ENCODE measurements at places on chromosomes 12 and 14.
A peak's percentile ranks its signal among the peaks of the same experiment; 100 is the strongest.

GRCh38 chr12:116490471-116490870, 68.7 kb upstream of the MAP1LC3B2 start:
- no peak for DNase-seq

- no peak for DNase-seq
Measured at GRCh38 chr12:102010265-102010994, 51.4 kb downstream of the WASHC3 start.

DNA sequence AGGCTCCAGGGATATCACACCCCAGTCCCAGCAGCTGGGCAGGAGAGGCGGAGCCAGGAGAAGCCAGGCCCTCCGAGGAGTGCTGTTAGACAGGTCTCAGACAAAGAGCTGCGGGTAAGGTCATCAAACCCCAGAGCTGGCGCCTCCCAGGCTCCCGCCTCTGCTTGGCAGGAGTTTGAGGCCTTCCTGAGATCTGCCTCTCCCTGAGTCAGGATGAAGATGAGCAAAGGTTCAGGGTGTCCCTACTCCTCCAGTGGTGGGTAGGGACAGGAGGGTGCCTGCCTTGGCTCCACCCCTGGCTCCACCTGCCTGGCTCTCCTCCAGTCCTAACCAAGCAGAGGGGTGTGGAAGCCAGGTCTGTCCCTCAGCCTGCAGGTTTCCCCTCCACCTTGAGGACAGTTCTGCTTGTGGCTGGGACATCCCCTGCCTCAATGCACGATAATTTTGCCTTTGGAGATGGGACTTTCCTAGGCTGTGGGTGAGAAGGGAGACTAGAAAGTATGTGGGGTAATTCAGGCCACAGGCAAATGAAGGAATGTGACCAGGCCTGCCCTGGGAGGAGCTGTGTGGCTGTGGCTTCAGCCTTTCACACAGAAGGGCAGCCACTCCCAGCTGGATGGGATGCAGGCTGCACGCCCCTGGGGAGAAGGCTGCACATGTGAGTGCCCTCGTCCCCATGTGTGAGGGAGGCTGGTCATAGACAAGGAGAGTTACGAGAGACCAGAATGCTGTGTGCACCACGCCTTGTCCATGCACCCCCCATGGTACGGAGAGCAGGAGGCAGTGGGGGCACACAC, 2.2 kb downstream of the PLEKHG6 start:
- DNase-seq, result no peak

DNA sequence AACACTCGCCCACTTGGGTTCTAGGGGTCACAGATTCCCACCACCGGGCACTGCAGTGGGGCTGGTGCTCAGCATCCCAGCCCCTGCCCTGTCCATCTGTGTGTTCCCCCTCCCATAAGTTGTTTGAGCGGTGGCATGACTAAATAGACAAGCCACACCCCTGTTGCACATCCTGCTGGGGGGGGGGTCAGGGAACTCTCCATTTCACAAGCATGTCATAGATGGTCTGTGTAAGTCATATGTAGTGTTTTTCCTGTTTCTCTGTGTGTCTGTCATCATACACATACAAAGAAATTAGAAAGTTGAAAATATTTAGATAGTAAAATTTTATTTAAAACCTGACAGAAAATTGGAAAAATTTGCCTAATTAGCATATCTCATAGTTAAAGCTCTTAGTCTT, 270.2 kb downstream of the IPO8 start:
- DNase-seq, result no peak

DNA sequence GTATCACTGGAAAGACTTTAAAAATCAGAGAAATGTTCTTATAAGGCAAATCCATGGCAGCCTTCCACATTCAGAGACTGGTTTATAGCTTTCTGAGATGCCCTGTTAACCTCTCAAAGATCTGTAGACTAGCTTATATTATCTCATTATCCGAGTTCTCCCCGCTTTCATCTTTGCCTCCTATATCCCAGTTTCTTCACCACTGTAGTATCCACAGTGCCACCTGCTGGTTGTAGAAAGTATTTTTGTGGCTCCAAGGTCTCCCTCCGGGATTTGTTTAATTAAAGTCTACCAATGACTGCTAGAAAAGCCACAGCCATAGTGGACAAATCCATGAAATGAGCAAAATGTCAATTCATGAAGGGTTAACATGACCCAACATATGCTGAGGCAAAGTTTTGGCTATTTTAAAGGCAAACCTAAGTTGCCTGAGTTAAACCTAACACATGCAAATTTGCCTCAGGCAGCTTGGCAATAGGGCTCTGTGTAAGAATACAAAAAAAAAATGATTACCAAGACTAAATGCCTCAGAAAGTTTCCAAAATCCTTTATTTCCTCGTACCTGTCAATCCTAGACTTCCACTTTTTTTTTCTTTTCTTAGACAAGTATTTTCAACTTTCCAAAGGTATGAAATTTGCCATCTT, 218.8 kb upstream of the BMP4 start:
- DNase-seq, result no peak

DNA sequence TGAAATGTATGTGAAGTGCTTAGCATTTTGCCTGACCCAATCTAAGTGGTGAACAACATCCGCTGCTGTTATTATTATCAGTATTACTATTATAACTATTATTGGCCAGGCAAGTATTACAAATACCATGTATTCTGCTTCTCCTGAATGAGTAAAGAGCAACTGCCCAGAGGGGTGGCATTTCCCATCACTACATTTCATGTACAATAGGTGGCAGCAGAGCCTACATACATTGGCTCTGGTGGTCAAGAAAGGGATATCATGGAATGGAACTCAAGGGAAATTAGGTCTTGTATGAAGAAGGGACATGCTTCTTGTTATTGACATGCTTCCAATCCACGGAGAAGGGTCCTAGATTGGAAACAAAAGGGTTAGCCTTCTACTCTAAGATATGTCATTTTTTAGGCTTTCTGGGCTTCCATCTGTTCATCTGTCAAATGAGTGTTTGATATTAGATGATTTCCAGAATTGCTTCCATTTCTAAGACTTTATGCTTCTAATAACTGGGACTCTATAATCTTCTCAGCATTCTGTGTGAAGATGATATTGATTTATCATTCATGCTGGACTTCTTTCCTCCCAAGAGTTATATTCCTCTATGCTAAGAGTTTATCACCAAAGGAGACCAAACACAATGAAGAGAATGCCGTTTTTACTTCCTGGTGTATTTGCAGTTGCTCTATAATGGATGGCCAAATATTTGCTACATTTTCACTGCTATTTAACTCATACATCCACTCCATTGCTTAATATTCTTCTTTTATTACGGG, 239.1 kb downstream of the SSPN start:
- no peak for DNase-seq

GRCh38 chr12:79920421-79921238, 14.3 kb downstream of the PPP1R12A start:
- DNase-seq, result no peak

DNA sequence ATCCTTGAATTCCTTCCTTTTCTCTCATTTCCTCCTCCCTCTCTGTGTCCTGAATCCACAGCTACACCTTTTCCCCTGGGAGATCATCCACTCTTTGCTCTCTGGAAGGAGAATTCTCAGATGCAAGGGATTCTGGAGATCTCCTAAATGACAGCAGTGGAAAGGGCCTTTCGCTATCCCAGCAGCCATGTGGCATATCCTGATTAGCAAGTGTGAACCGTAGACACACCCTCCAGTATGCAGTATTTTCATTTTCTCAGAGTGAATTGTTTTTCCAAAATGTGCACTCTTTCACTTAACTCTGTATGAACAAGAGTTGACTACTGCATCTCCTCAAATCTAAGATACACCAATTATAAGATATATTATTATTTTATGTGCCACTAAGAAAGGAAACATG, 6.0 kb downstream of the GARIN2 start:
- no peak for DNase-seq

- no peak for DNase-seq
Measured at GRCh38 chr12:92028441-92028709, 117.3 kb downstream of the BTG1 start.

- DNase-seq, result peak; percentile 1
Measured at GRCh38 chr12:121712190-121712460, 427 bp upstream of the TMEM120B start.

DNA sequence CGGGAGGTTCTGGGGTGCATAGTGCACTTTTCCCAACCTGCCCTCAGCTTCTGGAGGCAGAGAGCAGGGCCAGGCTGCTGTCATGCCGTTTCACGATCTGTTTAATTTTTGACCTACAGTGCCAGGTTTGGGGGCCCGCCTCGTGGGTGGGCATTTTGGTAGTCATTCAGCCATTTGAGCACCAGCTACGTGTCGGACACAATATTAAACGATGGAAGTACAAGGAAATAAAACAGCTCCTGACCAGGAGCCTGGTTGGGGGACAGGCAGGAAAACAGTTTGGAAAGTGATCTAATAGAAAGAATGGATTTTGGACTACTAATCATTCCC, 708 bp downstream of the FNTB start:
- no peak for DNase-seq

DNA sequence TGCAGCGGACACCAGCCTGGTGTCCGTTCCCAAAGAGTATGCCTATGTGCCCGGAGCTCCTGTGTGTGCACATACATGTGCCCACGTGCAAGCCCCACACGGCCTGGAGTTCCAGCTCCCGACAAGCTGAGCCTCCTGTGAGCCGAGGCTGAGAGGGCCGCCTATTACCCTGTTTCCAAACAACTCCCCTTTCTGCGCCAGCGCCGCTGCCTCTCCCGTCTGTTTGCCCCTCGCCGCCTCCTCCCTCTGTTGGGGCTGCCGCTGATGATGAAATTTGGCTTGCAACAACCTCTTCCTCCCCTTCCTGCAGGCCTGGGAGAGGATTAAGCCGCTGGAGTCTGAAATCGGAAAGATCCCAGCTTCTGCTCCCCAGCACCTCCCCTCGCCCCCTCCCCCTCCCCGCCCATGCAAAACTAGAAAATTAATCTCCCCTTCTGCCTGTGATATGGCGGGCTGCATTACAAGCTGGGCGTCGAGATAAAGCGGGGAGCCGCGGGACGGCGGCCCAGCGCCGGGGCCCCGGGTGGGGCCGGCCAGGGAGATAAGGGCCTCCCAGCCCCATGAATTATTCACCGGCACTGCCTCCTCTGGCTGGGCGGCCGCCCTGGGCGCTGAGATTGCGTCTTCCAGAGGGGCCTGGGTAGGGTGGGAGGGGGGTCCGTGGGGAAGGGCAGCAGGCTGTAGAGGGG, 6.8 kb upstream of the ASIC1 start:
- no peak for DNase-seq

GRCh38 chr14:97458661-97459579, 661.7 kb downstream of the VRK1 start:
- DNase-seq, result peak; percentile 78

GRCh38 chr14:72615451-72616121, 278.3 kb downstream of the DPF3 start:
- no peak for DNase-seq

- no peak for DNase-seq
Measured at GRCh38 chr14:68939893-68940613, 39.0 kb downstream of the ACTN1 start.

DNA sequence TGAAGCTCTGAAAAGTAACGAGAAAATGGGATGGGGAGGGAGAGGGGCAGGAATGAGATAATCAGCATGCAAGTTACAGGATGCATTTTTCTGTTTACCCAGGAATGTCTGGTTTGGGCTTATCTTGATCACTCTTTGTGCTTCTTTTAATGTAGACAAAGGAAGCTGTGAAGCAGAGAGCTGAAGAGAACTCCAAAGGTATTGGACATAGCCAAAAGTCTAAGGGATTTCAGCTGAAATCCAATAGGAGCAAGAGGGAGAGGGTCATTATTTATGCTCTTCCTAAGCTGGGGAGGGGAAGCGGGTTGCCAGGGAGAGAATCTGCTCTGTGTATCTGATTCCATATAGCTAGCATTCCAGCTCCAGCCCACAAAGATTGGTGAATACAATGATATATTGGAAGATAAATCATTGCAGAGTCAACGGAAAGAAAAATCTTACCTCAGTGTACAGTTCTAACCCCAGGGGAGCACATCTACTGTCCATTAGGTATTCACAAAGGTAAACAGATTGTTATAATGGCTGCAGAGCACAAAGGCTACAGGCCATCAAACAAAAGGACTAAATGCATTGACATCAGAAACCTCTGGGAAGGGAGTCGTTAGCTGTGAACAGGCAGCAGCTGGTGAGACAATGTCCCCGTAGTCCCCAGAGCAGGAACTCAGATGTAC, 61.0 kb upstream of the PELI2 start:
- DNase-seq, result no peak

- no peak for DNase-seq
Measured at GRCh38 chr12:13799574-13799973, 181.8 kb downstream of the GRIN2B start.

- DNase-seq, result no peak
Measured at GRCh38 chr12:50056639-50056976, 788 bp upstream of the ASIC1 start.

GRCh38 chr14:66099451-66099850, 386.7 kb upstream of the CCDC196 start:
- no peak for DNase-seq

GRCh38 chr12:2393016-2393415, 340.2 kb downstream of the CACNA1C start:
- no peak for DNase-seq

GRCh38 chr14:61455351-61455750, 134.0 kb downstream of the PRKCH start:
- DNase-seq, result no peak

- DNase-seq, result no peak
Measured at GRCh38 chr12:4203772-4204376, 69.7 kb upstream of the CCND2 start.

- no peak for DNase-seq
Measured at GRCh38 chr12:26697217-26697616, 135.8 kb downstream of the ITPR2 start.

DNA sequence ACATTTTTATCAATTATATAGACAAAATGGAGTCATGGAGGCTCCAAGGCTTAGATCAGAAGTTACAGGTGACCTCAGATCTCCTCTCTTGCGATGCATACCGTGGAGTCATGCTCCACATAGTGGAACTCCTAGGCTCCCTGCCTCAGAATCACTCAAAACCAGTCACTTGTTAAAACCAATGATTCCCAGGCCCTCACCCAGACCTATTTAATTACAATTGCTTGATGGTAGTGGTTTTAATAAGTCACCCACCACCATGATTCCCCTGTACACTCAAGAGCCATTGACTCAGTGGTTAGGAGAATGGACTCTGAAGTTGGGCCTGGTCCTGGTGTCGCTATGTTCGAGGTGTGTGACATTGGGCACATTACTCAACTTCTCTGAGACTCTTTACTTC, 26.9 kb downstream of the IFNG-AS1 start:
- DNase-seq, result no peak

- DNase-seq, result no peak
Measured at GRCh38 chr12:130588696-130589539, 127.2 kb downstream of the RIMBP2 start.

DNA sequence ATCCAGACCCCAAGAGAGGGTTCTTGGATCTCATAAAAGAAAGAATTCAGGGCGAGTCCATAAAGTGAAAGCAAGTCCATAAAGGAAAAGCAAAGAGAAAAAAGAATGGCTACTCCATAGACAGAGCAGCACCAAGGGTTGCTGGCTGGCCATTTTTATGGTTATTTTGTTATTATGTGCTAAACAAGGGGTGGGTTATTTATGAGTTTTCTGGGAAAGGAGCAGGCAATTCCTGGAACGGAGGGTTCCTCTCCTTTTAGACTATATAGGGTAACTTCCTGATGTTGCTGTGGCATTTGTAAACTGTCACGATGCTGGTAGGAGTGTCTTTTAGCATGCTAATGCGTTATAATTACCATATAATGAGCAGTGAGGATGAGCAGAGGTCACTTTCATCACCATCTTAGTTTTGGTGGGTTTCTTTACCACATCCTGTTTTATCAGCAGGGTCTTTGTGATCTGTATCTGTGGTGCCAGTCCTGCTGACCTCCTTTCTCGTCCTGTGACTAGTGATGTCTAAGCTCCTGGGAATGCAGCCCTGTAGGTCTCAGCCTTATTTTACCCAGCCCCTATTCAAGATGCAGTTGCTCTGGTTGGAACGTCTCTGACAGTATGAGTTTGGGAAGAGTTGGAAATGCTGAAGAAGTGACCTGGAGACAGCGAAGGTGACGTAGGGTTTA, 100.5 kb downstream of the ZNF664 start:
- DNase-seq, result no peak
